ENCODE measurements at places on chromosomes 16 and 17. TPM values are rescaled to one million over a fixed set of nuclear protein-coding genes. Genes with fewer than 3 reads are reported as not detected.

Gene GPR142
- not detected for total RNA-seq

Gene C17orf107
- 0.36 TPM for total RNA-seq

Gene GPRC5C
- total RNA-seq = 63.8 TPM

Gene PLD6
- total RNA-seq = 7.3 TPM

Gene KRTAP4-6
- total RNA-seq = not detected

Gene CDRT15
- not detected for total RNA-seq

Gene PDILT
- not detected for total RNA-seq

Gene PIRT
- total RNA-seq = not detected

Gene OTOA
- total RNA-seq = 0.08 TPM

Gene CNTNAP1
- total RNA-seq = 6.5 TPM

Gene ZP2
- not detected for total RNA-seq

Gene SLC6A2
- not detected for total RNA-seq

Gene CCR7
- total RNA-seq = 1.3 TPM

Gene TMEM238L
- total RNA-seq = not detected

Gene ACSM5
- total RNA-seq = not detected

Gene SGCA
- 1.2 TPM for total RNA-seq

Gene SCNN1G
- 0.52 TPM for total RNA-seq

Gene C1QTNF8
- total RNA-seq = not detected

Gene SLFN11
- 5.5 TPM for total RNA-seq

Gene HSDL1
- total RNA-seq = 17.4 TPM

Gene EPOP
- 15.5 TPM for total RNA-seq

Gene SLC22A31
- total RNA-seq = 1.2 TPM

Gene ABCC6
- total RNA-seq = 1.6 TPM

Gene EMP2
- 31.7 TPM for total RNA-seq

Gene HOXB13
- 2.3 TPM for total RNA-seq

Gene FAHD1
- total RNA-seq = 45.6 TPM

Gene SOST
- not detected for total RNA-seq

Gene NUPR1
- total RNA-seq = 21.8 TPM

Gene CBFA2T3
- 0.36 TPM for total RNA-seq

Gene TOX3
- 0.23 TPM for total RNA-seq

Gene KCNJ2
- 0.08 TPM for total RNA-seq

Gene ZNF768
- total RNA-seq = 51.6 TPM

Gene TMEM235
- not detected for total RNA-seq

Gene KLHL10
- total RNA-seq = 0.19 TPM

Gene PPL
- 4.8 TPM for total RNA-seq

Gene FOXN1
- not detected for total RNA-seq

Gene IRX6
- not detected for total RNA-seq

Gene FOXC2
- 2.7 TPM for total RNA-seq

Gene CDH5
- total RNA-seq = 0.15 TPM

Gene CACNG5
- not detected for total RNA-seq

Gene PLCD3
- total RNA-seq = 181 TPM

Gene COX10
- total RNA-seq = 20.1 TPM

Gene ASIC2
- 2.0 TPM for total RNA-seq

Gene EFNB3
- 1.2 TPM for total RNA-seq

Gene RAB34
- total RNA-seq = 229 TPM

Gene GPR179
- 0.01 TPM for total RNA-seq

Gene MOSMO
- total RNA-seq = 13.1 TPM

Gene SCN4A
- not detected for total RNA-seq

Gene KCTD19
- total RNA-seq = not detected

Gene TOP2A
- total RNA-seq = 206 TPM

Gene ZNF629
- 17.8 TPM for total RNA-seq

Gene RTN4RL1
- 7.3 TPM for total RNA-seq

Gene SYCE1L
- 7.6 TPM for total RNA-seq

Gene BCL7C
- total RNA-seq = 43.2 TPM

Gene CD300LF
- total RNA-seq = not detected

Gene RCVRN
- not detected for total RNA-seq

Gene CARD14
- total RNA-seq = 0.78 TPM

Gene ABR
- total RNA-seq = 109 TPM

All from A549 treated with ZK216348 at 1 μM for 4 hours (cell line).